ENCODE measurements at places on chromosomes 12 and 14. TPM values are rescaled to one million over a fixed set of nuclear protein-coding genes. Genes with fewer than 3 reads are reported as not detected.

GRCh38 chr14:98725191-98725590, 546.8 kb downstream of the BCL11B start:
- no peak for DNase-seq

DNA sequence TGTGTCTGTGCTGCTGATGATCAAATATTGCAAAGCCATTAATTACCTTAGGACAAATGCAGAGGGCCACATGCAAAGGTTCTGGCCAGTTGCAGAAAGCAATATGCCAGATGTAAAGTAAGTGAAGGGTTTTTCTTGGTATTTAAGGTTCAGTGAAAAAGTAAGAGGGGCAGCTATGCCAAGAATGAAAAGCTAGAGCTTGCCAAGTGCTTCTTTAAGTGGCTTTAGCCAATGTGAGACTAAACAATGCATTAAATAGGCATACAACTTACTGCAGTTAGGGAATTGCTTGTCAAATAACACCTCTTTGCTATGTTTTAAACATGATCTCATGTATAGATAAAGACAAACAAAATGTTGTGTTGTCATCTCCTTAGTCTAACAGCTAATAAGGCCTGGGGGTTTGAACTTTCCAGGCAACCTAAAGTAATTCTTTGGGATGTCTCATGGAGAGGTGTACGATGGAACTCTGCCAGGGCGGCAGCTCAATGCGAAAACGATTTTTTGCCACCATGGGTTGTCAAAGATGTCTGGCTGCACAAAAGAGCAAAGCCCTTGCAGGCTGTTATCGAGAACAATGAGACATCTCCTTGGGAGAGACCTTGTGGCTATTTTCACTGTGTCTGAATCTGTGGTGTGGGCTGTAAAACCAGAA, 12.0 kb downstream of the IGF1 start:
- DNase-seq: no peak

DNA sequence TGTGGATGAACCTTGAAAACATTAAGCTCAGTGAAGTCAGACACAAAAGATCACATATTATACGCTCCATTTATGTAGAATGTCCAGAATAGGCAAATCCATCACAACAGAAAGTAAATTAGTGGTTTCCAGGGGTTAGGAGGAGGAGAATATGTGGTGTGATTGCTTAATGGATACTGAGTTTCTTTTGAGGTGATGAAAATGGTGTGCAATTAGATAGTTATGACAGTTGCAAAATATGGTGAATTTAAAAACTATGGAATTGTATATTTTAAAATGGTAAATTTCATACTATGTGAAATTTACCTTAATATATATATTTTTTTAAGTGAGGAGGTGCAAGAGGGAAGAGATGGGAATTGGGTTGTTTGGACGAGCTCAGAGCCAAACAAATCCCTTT, 46.3 kb upstream of the KICS2 start:
- DNase-seq: no peak

DNA sequence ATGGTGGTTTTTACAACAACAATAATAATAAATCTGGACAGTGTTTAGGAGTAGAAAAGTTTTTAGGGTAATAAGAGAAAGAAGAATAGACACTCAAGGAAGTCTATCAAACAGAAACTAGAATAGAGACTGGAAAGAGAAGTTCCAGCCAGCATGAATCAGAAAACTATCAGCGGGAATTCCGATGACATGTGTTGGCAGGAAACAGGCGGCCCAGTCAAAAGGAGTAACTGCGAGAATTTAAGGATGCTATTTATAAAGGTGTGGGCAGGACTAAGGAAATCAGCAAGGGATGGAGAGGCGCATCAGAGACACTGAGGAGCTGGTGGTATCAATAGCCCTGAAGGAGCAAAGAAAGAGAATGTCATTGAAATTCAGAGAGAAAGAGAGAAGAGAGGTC, 89.9 kb downstream of the TBX5 start:
- DNase-seq: no peak

DNA sequence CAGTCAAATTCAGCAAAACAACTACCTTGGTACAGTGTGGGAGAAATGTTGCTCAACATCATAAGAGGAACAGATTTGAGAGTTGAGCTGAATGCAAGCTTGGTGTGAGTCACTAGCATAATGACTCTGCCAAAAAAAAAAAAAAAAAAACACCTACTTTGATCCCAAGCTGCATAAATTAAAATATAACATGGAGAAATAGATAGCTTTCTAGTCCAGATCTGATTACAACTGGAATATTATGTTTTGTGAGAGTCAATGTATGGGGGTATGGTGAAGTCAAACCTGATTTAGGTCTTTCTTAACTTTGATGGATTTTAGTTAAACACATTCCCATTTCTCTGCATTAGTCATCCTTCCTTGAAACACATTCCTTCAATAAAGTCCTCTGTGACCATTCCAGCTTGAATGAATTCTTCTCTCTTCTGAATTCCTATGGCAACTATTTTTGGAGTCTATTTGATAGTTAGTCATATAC, 188.1 kb downstream of the SLC5A8 start:
- DNase-seq: no peak

- DNase-seq: no peak
Observed at GRCh38 chr14:99321955-99322730, 50.1 kb upstream of the BCL11B start.

DNA sequence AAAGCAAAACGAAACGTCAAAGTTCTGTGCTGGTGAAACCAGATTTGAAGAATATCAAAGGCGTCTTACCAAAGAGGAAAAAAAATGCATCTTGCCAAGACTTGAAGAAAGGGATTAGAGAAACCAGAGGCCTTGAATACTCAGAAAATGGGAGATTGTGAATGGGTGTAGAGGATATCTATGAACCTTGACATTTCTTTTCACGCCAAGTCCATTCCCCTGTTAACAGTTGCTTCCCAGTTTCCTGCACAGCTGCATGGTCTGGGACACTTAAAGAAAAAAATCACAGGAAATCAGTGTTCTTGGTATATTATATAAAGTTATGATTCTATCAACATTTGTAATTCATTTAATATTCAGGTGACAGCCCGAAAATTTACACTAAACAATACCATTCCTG, 1.4 kb upstream of the GTF2A1 start:
- DNase-seq: no peak

DNA sequence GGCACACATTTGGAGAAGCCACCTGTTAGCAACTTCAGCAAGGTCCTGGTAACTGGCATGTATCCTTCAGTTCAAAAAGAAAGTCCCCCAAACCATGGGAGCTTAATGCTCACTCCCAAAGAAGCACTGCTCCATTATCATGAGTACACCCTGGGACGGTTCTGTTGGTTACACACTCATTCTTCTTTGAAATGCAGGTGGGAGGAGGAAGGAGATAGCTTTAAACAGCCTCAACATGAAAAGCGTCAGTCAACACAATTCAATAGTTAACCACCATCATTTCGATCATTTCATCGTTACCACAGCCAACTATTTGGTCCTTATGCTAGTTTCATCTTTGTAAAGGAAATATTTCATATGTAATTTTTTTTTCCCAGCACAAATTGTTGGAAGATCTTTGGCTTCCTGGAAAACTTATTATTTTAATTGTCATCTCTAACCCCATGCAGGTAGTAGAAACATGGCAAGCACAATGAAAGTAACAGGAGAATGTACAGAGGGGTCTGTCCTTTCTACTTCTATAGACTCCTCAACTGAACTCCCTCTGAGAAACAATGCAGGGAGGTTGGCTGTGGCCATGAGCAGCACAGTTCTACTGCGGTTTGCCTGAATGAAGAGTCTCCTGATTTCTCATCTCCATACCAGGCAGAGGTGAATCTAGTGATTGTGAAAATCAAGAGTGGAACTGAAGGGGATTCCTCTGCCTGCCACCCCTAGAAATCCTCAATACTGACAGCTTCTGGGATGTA, 196.4 kb upstream of the FOXN3 start:
- no peak for DNase-seq

The BEST3 gene
- not detected for total RNA-seq

The TC2N gene
- total RNA-seq: not detected

The KIF5A gene
- total RNA-seq: 21.5 TPM
